ENCODE measurements at places on chromosomes 4 and X. TPM values are rescaled to one million over a fixed set of nuclear protein-coding genes. Genes with fewer than 3 reads are reported as not detected.

SSX2 gene
- not detected for total RNA-seq

RGN gene
- total RNA-seq = 9.6 TPM

ATOH1 gene
- total RNA-seq = not detected

LUZP4 gene
- total RNA-seq = not detected

ERCC6L gene
- total RNA-seq = 2.4 TPM

DGAT2L6 gene
- total RNA-seq = not detected

MAGEC3 gene
- not detected for total RNA-seq

SORBS2 gene
- total RNA-seq = 55.7 TPM

ENAM gene
- 0.13 TPM for total RNA-seq

MSANTD1 gene
- total RNA-seq = 0.65 TPM

PDGFC gene
- 106 TPM for total RNA-seq

CACNA1F gene
- total RNA-seq = not detected

TMEM271 gene
- total RNA-seq = not detected

XIAP gene
- 37.9 TPM for total RNA-seq

RNF212 gene
- 9.5 TPM for total RNA-seq

BMP3 gene
- not detected for total RNA-seq

SPANXB1 gene
- total RNA-seq = not detected

KLB gene
- under 0.01 TPM for total RNA-seq

ODAPH gene
- total RNA-seq = not detected

CTAG1A gene
- not detected for total RNA-seq

SMARCAD1 gene
- total RNA-seq = 45.3 TPM

TCEAL5 gene
- not detected for total RNA-seq

NCAPG gene
- 14.5 TPM for total RNA-seq

RAB41 gene
- not detected for total RNA-seq

SMARCA5 gene
- total RNA-seq = 37.0 TPM

P2RY4 gene
- 0.43 TPM for total RNA-seq

SEPTIN6 gene
- total RNA-seq = 25.2 TPM

CENPVL3 gene
- total RNA-seq = not detected

ABCE1 gene
- 118 TPM for total RNA-seq

TMPRSS11A gene
- total RNA-seq = not detected

LNX1 gene
- total RNA-seq = 70.7 TPM

DKK2 gene
- 0.32 TPM for total RNA-seq

TSPAN7 gene
- 0.11 TPM for total RNA-seq

ZXDB gene
- 12.1 TPM for total RNA-seq

CHIC1 gene
- total RNA-seq = 21.2 TPM

TRPC5OS gene
- total RNA-seq = not detected

CLDN34 gene
- not detected for total RNA-seq

ATP10D gene
- total RNA-seq = 45.9 TPM
